ENCODE measurements at places on chromosomes 13 and 19. TPM values are rescaled to one million over a fixed set of nuclear protein-coding genes. Genes with fewer than 3 reads are reported as not detected.

Gene ZNF99
- not detected for total RNA-seq

Gene TSSK6
- total RNA-seq = 2.1 TPM

Gene U2AF2
- 325 TPM for total RNA-seq

Gene C19orf38
- not detected for total RNA-seq

Gene HIF3A
- total RNA-seq = not detected

Gene ABCA7
- 4.0 TPM for total RNA-seq

Gene CAPN12
- 0.91 TPM for total RNA-seq

Gene ANKLE1
- 6.9 TPM for total RNA-seq

Gene NLRP7
- not detected for total RNA-seq
